Activated T-helper 9 cell treated with anti-CD3 and anti-CD28 coated beads, Interleukin-2, amount 50 U/mL, for 16 hours (primary cell): ENCODE measurements at places on chromosomes 3 and 15.

DNA sequence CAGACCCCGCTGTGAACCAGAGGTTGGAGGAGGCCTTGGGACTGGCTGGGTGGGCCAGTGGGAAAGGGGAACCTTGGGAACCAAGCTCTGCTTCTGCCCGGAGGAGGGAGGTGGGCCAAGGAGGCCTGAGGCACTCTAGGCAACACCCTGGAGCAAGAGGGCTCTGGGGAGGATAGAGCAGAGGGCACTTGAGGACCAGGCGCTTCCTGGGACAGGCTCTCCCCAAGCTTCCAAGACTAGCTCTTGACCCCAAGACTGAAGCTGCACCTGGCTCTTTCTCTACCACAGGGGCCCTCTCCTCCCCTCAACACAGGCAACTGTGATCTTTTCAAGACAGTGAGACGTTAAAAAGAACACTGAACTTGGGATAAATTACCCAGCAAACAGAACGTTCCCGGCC is 20.3 kb downstream of the TKT start:
- no peak for DNase-seq

DNA sequence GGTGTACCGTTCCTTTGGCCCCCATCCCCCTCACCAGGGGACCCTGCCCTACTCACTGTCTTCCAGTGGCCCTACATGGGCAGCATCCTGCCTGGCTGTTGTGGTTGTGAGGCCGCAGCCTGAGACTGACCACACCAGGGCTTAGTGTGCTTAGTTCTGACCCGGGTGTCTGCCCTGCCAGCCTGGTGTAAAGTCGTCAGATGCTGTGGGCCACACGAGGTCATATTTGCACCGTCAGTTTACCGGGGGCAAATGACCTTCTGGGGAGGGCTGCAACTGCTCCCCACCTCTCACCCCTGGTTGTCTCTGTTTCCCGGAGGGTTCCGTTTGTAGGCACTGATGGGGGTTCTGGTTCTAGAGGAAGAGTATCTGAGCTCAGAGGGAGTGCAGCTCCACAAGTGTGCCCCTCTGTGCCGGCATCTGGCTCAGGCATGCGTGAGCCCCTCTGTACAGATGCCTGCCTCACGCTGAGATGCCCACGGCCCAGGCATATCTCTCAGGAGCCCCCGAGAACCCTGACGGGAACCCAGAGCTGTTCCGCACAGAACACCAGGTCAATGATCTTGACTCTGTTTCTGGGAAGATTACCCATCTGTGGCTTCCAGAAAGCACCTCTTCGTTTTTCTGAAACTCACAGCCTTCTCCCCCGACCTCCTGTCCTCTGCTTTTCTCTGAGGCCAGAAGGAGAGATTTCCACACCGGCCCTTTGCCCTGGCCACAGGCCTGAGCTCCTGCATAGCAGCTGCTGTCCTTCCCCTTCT is 19.2 kb downstream of the KLF13 start:
- DNase-seq: no peak

DNA sequence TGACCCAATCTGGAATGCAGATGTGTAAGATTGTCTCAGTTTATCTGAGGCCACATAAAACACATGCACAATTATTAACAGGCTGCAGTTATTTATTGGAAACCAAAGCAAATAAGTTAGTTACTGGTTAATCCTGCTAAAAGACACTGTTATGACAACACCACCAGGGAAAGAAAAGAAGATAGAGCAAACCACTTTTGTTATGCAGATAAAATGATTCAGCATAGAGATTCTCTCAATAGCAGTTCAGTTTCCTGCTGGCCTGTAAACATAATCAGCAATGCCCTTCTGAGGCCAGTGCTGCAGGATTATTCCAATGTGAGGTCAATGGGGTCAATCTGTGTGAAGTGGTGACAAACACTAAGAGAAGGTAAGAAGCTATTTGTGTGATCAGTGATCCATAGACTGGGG is 244.4 kb downstream of the ZBTB20 start:
- no peak for DNase-seq

GRCh38 chr15:88028024-88028423 is 228.5 kb downstream of the NTRK3 start:
- DNase-seq: no peak

- DNase-seq: no peak
Observed at GRCh38 chr15:50381438-50381837, 26.4 kb upstream of the GABPB1 start.

GRCh38 chr15:41490355-41490754 is 3.3 kb upstream of the ITPKA start:
- DNase-seq: no peak

DNA sequence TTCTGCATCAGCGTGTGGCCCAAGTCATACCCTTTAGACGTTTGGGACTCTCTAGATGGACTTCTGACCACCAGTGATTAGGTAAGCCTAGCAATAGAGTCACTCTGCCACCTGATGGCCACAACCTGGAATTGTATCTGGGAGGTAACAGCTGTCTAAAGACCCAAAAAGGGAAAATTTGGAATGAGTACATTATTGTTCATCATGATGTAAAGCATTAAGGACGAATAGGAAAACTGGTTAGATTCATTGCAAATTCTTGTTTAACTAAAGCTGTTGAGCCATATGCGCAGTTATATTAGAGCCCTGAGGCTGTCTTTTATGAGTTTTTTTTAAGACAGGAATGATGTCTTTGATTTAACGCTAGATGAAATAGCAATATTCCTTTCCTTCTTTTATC is 63.6 kb downstream of the FAM81A start:
- no peak for DNase-seq
